T-cell (primary cell): ENCODE measurements at places on chromosomes 1 and 21.

- DNase-seq, result no peak
Measured at GRCh38 chr1:27153927-27154358, 982 bp downstream of the SLC9A1 start.

DNA sequence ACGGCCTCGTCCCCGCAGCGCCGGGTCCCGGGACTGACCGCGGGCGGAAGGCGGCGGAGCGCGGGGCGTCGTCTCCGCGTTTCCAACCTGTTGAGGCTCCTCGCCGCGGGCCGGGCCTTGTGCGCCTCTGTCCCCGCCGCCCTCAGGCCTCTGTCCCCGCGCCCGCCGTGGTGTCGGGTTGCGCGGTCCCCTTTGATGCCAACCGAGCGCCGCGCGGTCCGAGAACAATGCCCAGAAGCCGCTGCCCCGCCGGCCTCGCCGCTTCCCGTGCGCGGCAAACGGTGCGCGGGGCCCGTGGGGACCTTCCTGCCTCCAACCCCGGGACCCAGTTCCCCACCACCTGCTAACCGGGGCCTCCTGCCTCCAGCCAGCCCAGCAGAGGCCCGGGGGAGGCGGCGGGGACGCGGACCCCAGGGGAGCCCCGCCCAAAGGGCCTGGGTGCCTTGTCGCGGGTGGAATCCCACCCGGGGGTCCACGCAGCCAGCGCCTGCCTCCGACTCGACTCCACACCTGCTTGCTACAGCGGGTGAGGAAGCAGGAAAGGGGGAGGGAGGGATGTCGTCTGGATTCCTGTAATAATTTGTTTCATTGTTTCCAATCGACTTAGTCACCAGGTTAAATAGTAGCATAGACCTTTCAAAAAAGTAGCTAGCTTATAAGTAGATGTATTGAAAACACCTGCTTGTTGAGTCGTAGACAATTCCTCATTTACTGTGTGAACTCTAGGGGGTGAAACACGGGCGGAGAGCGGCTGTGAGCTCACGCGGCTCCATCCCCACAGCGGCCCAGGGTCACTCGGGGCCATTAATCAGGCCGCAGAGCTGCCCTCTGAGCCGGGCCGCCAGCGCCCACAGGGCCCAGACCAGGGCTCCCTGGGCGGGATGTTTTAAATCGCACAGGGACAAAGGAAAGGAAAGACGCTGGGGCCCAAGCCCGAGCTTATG is 1.1 kb downstream of the COL18A1 start:
- DNase-seq, result no peak

GRCh38 chr1:63730211-63730610 is 43.6 kb upstream of the ROR1 start:
- no peak for DNase-seq

DNA sequence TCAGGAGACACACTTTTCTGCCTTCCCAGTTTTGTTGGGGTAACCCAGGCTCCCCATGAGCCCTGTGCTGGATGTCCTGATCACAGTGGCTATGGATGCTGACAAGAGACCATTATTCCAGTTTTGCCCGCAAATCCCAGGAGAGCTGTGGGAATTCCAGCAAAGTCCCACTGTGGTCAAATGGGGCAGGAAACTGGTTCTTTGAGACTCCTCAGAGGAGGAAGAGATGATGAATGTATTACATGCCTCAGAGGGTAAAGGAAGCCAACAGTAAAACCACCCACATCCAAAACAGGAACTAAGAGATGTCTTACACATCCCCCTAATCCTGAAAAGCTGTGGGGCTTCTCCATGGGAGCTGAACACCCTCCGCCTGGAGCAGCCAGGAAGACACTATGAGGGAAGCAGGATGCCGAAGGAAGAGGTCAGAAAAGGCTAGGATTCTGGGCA is 12.8 kb upstream of the MPZL1 start:
- no peak for DNase-seq

GRCh38 chr1:24327891-24328290 is 8.7 kb downstream of the GRHL3 start:
- no peak for DNase-seq

DNA sequence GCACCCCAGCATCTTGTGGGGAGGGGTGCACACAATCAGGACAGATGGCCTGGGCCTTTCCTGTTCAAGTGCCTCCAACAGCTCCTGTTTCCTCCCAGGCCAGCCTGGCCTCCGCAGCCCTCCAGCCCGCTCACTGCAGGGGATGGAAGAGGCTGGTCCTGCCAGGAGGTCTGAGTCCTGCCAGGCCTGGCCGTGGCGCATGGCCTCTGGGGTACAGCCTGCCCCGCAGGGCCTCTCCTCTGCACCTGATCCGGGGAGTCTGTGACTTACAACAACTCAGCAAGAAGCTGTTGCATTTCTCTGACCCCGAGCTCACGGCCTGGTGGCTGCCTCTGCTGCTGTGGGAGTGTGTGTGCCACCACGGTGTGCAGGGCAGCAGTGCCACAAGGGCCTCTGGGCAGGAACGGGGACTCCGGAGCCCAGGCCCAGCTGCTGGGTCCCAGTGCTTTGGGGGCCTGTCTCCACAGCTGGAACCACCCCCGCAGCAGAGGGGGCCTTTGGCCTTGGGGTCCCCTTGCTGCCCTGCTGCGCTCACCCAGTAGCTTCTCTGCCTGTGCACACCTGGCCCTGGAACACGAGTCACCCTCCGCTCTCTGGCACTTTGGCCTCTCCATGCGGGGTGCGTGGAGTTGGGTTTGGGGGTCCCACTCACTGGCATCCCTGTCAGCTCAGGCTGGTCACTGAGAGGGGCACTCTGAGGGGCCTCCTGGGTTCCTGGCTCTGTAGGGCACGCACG is 17.4 kb upstream of the LRRC3 start:
- no peak for DNase-seq
